ENCODE measurements at places on chromosomes 16 and 17.

DNA sequence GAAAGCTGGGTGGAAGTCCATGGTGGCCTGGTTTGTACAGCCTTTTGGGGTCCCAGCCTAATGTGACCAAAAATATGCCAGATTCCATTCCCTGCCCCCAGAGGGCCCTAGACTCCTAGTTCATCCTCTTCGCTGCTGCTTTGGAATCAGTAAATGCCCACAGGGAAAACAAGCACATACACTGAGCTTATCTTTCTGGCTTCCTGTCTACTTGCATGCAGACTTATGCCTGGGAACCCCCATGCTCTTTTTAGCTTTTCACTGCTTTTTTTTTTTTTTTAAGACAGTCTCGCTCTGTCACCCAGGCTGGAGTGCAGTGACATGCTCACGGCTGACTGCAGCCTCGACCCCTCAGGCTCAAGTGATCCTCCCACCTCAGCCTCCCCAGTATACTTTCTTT, 6.2 kb upstream of the CD300LG start:
- no peak for DNase-seq

GRCh38 chr16:68626557-68626956, 18.6 kb upstream of the CDH3 start:
- no peak for DNase-seq

GRCh38 chr17:29073520-29073919, 30.6 kb downstream of the PIPOX start:
- no peak for DNase-seq

- no peak for DNase-seq
Observed at GRCh38 chr16:26993963-26994362, 72.8 kb upstream of the C16orf82 start.

DNA sequence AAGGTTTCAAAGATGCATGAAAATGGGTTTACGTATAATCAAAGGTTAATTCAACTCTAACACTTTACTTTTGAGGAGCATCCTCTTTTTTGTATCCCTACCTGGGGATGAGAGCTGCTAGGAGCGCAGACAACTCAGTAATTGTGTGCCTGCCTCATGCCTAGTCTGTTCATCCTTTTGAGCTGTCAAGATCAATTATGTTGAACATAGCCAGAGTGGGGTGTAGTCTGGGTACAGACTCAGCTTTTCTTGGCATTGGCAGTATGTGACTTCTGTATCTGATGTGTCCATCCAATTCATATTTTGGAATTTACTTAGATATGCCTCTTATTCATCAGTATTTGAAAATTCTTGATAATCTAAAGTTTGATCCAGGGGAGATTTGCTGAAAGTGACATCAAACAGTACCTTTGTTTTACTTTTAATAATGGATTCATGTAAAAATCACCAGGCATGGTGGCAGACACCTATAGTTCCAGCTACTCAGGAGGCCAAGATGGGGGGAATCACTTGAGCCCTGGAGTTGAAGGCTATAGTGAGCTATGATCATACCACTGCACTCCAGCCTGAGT, 24.1 kb downstream of the PRKCA start:
- no peak for DNase-seq
